ENCODE measurements at places on chromosomes 3 and 15. TPM values are rescaled to one million over a fixed set of nuclear protein-coding genes. Genes with fewer than 3 reads are reported as not detected.
A peak's percentile ranks its signal among the peaks of the same experiment; 100 is the strongest.

DNA sequence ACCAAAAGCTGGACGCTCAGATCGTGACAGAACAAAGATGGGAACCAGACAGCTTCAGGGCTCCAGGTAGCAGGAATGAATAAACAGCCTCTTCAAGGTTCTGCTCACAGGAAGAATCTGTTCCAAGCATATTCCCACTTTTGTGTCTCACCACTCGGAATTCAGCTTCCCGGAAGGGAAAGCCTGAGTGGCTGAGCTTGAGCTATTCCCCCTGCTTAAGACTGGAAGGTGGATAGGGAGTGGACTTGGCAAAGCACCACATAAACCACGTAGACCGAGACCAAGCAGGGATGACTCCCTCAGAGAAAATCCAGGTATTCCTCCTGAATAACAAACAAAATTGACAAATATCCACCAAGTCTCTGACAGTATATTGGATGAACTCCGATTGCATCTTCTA lies 180.2 kb upstream of the NR2F2 start:
- H3K27me3 ChIP-seq: no peaks in the 10 kb centered on the region
- DNase-seq: no peak
- no peak overlapping the region for H3K4me3 ChIP-seq

The DPPA4 gene
- not detected for total RNA-seq

- no peaks in the 10 kb centered on the region for H3K36me3 ChIP-seq
- H3K4me3 ChIP-seq: no peak overlapping the region
- DNase-seq: no peak
- no peaks in the 10 kb centered on the region for H3K4me1 ChIP-seq
These were observed 95.2 kb downstream of the SEMA6D start for GRCh38 chr15:47812470-47812999.

- H3K36me3 ChIP-seq: no peaks in the 10 kb centered on the region
- H3K27ac ChIP-seq: no peak overlapping the region
- DNase-seq: no peak
These were observed 96.2 kb downstream of the VGLL4 start for GRCh38 chr3:11547498-11547897.

The RRP9 gene
- total RNA-seq: 20.6 TPM

The CERS3 gene
- total RNA-seq: not detected

The SUSD5 gene
- 11.2 TPM for total RNA-seq

The DPPA2 gene
- total RNA-seq: not detected

The CKMT1A gene
- not detected for total RNA-seq

The CDHR4 gene
- not detected for total RNA-seq

GRCh38 chr3:43733459-43734384 lies 43.0 kb downstream of the ABHD5 start:
- H3K27ac ChIP-seq: peak overlapping the region; percentile 54
- no peaks in the 10 kb centered on the region for H3K36me3 ChIP-seq
- peaks cover 46% of the 10 kb centered on the region for H3K4me1 ChIP-seq
- no peak for DNase-seq
- H3K4me3 ChIP-seq: no peak overlapping the region

DNA sequence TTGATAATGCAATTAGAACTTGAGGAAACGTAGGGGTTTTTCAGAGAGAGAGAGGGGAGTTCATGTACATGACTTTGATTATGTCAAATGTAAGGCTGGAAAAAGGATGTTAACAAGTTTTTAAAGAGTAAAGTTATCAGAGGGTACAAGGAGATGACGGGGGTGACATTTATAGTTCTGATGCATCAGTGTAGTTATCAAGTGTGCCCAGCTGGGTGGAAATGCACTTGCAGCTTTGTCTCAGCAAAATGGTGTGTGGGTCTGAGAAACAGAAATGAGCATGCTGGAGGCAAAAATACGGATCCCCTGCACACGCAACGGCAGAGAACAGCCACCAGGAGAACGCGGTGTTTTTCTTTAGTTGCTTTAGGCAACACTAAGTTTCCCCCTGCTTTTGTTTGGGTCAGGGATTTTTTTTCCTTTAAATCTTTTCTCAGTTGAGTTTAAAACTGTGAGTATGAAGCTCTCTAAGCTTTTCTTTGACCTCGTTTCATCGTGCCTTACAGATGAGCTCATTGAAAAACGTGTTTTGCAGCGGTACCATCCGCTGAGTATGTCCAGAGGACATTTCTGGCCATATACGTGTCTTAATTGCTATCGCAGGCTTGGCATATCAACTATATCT lies 205.4 kb downstream of the PDZRN3 start:
- H3K4me3 ChIP-seq: no peak overlapping the region
- DNase-seq: no peak
- H3K27me3 ChIP-seq: no peaks in the 10 kb centered on the region
- no peaks in the 10 kb centered on the region for H3K36me3 ChIP-seq
- peak overlapping the region; percentile 5 for H3K27ac ChIP-seq

GRCh38 chr3:15823092-15823491 lies 25.3 kb upstream of the ANKRD28 start:
- DNase-seq: no peak
- H3K27me3 ChIP-seq: no peaks in the 10 kb centered on the region
- H3K27ac ChIP-seq: no peak overlapping the region
- no peak overlapping the region for H3K4me3 ChIP-seq
- H3K4me1 ChIP-seq: peaks cover 23% of the 10 kb centered on the region

The ZNF80 gene
- total RNA-seq: not detected

DNA sequence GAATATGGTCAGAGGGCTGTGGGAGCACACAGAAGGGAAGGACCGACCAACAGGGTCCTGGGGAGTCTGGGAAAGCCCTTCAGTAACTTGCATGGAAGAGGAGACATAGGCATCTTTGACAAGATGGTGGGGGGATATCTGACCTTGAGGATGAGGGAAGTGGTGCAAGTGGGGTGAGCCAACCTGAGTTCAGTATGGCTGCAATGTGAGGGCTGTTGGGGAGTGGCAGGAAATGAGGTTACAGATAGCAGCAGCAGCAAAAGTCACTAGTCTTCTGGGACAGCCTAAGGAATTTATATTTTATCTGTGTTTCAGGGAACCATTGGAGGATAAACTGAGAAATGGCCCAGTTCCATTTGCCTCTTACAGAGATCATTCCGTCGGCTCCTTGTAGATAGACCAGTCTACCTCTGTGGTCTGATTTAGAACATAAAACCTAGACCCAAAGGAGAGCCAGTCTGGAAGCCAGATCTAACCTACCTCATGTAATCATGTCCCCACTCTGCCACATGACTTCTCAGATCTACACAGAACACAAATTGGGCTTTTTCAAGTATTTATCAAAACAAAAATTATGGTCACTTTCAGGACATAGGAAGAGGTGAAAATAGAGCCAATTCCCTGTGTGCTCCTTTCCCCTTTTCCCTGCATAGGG lies 75.6 kb downstream of the ST6GAL1 start:
- no peaks in the 10 kb centered on the region for H3K27me3 ChIP-seq
- DNase-seq: no peak
- no peaks in the 10 kb centered on the region for H3K36me3 ChIP-seq
- no peak overlapping the region for H3K4me3 ChIP-seq

The ISLR2 gene
- total RNA-seq: not detected

DNA sequence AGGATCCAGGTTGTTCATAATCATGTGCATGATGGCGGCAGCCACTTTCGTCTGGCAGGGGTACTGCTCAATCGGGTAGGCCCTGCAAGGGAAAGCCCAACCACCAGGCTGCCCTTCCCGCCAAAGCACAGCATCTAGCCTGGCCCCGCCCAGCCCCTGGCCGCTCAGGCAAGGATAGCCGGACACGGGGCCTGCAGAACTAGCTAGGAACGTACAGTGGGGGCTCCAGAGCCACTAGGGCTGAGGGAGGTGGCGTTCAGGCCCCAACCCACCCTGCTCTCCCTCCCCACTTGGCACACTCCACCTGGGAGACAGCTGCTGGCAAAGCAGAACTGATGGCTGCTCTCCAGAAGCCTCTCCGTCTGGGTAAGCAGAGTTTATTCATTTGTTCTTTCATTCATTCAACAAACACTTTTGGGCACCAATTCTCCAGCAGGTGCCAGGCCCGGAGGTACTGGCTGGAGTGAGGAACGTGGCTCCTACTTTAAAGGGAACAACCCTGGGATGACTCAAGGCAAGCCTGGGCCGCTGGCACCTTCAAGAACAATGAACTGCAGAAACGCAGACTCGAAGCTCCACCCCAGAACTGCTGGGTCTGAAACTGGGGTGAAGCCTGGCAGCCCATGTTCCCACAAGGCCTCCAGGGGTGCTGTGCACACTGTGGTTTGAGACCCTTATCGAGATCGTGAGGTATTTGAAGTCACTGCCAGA lies 7.8 kb downstream of the UROC1 start:
- H3K4me1 ChIP-seq: no peaks in the 10 kb centered on the region
- peaks cover 9% of the 10 kb centered on the region for H3K27me3 ChIP-seq
- no peak overlapping the region for H3K4me3 ChIP-seq
